ENCODE measurements at places on chromosomes 4 and X.

- DNase-seq, result no peak
Observed at GRCh38 chrX:74451450-74452198, 30.3 kb downstream of the SLC16A2 start.

DNA sequence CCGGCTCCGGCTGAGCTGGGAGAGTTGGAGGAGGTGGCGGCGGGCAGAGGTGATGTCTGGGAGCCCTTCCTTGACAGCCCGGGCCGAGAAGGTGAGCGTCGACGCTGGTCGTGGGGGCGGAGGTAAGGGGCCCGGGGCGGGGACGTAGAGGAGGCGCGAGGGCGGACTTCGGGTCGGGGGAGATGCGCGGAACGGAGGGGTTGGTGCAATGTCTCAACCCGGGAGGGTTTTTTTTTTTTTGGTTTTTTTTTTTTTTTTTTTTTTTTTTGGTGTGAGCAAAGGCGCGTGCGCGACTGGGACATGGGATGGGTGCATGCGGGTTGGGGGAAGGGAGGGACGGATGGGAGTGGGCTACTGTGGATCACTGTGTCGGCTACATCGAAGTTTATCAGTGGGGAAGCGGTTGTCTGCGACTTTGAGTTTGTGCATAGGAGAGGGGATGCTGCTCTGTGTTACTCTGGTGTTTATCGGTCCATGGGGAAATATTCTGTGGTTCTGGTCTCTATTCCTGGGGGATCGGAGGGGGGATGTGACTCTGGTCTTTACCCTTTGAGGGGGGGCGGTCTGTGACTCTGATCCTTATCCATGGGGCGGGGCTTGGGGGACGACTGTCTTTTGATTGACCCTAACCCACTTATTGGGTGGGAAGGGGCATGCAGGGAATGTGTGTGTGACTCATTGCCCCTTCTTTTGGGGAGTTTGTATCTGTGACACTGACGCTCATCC lies 537 bp downstream of the RBM10 start:
- DNase-seq, result peak; percentile 34

DNA sequence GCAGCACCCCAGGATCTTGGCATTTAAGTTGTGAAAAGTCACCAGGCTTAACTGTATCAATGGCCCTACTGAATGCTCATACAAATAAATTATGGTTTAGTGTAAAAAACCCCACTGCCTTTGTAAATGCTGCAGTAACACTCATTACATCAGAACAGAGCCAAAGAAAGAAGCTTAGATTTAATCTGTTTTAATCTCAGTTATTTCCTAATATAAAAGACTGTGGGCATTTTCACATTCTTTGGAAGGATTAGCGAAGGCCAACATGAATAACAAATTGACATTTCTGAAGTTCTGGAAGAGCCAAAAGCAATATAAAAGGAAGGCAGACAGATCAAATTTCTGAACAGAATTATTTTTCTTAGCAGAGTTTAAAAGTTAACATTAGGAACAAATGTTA lies 140.0 kb upstream of the HCCS start:
- DNase-seq, result no peak

GRCh38 chrX:101803451-101803850 lies 128.4 kb downstream of the ZMAT1 start:
- peak; percentile 15 for DNase-seq

GRCh38 chrX:38627683-38628082 lies 66.3 kb downstream of the TSPAN7 start:
- no peak for DNase-seq

- no peak for DNase-seq
Observed at GRCh38 chrX:130347321-130347720, 7.6 kb downstream of the SLC25A14 start.

DNA sequence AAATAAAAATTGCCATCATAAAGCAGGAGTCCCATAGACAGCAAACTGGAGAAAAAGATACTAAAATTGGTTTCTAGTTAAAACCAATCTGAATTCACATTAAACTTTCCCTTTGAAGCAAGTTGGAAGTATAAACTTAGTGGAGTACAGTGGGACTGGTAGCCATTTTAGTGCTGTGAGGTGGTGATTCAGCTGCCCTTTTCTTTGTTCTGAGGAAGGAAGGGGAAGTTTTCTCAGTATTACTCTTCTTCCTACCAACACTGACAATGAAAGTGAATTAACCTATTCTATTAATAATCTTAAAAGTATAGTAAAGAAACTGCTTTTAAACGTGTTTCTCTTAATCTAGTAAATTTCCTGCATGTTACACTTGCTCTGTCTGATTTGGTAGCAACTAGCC lies 36.7 kb downstream of the SLC9A6 start:
- no peak for DNase-seq

Measured in NCI-H1092 treated with DMSO at 0.1 percent for 48 hours (cell line).